Left renal cortex interstitium (tissue), 4 donors: ENCODE measurements at places on chromosomes 3 and 15. TPM values are rescaled to one million over a fixed set of nuclear protein-coding genes. Genes with fewer than 3 reads are reported as not detected.

The HRH1 gene
- polyA plus RNA-seq: 1.5 TPM

The KLF15 gene
- 14.0 TPM for polyA plus RNA-seq

GRCh38 chr3:42503251-42503924, 945 bp downstream of the VIPR1 start:
- no peak for DNase-seq

GRCh38 chr15:71891026-71891425, 80.7 kb downstream of the NR2E3 start:
- no peak for DNase-seq

GRCh38 chr3:141625506-141625905, 112.6 kb upstream of the RNF7 start:
- DNase-seq: no peak

- DNase-seq: no peak
These were observed 19.5 kb downstream of the ARIH2 start for GRCh38 chr3:48938156-48938555.

DNA sequence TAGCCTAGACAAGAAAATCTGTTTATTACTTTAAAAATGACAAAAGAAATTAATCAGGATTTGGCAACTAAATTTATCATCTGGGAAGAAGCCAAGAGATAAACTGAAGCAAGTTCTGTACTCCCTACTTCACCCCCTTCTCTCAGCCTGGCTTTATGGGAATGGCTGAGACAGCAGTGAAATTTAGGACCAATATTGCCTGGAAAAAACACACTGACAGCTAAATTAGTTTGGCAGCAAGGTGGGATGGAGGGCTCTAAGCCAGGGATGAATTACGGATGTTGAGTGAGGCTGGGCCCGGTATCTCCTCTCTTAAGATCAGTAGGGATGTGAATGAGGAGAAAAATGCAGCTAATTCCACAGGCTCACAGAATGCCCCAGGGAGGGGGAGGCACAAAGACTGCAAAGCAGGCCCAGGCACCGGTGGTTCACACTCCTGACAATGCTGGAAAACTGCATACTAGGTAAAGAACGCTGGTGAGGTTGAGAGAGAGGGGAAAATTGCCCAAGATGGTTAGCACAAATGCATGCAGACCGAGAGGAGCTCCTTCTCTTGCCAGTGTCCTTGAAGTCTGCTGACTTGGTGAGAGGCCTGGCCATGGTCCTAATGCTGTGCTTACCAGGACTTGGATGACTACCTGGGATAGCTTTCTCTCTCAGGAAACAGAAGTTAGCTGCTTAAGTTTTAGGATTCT, 89.0 kb downstream of the WDR76 start:
- no peak for DNase-seq

DNA sequence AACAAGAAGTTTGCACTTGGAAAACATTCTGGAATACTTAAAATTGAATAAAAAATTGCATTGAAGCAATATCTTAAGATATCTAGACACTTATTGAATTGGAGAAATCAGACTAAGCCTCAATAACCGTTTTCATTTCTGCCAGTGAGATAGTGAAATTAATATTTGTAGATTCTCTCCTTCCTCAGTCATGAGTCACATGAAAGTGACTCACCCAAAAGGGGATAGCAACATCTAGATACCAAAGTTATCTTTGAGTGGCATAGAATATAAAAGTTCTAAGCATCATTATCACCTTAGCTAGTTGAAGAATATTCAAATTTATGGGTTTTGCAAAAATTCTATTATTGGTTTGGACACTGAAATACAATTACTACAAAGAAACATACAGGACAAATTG, 614.8 kb upstream of the ZNF717 start:
- DNase-seq: no peak
